ENCODE measurements at places on chromosomes 7 and 10.

- DNase-seq = no peak
These were observed 72.0 kb upstream of the ANK3 start for GRCh38 chr10:60461688-60462087.

DNA sequence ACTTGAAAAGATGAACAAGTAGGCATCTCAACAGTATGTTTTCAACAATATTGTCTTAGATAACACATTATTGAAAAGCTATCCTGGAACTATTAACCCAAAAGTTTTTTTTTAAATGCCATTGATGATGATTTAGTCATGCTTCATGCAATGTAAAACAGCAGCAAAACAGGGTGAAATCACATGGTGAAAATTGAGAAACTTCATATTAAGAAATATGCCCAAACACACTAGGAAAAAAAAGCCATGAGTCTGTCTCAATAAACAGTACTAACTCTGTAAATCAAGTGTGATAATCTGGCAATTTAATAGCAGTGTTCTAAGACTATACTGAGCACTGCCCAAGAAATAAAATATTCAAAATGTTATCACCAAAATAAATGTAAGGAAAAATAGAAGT, 613.1 kb downstream of the KCNMA1 start:
- DNase-seq = no peak

DNA sequence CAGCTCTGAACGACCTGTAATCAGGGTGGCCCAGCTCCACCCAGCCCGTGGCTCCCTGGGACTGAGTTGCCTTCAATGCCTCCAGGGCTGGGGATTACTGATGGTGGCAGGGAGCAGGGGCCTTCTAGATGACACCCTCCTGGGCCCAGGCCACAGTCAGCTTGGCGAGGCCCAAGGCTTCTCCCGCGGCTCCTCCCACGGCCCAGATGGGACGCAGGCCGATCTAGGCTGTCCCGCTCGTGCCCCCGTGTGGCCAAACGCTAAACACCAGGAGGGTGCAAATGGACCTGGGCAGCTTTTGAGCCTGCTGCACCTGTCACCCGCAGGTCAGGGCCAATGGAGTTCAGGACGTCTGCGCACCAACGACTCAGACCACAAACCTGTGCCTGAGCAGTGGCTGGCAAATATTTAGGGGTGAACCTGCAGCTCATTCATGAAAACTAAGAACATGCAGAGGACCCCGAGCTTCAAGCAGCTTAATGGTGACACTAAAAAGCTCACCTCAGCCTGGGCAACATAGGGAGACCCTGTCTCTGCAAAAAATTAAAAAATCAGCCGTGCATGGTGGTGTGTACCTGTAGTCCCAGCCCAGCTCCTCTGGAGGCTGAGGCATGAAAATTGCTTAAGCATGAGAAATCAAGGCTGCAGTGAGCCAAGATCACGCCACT, 43.2 kb downstream of the ASB13 start:
- DNase-seq = peak; percentile 75

DNA sequence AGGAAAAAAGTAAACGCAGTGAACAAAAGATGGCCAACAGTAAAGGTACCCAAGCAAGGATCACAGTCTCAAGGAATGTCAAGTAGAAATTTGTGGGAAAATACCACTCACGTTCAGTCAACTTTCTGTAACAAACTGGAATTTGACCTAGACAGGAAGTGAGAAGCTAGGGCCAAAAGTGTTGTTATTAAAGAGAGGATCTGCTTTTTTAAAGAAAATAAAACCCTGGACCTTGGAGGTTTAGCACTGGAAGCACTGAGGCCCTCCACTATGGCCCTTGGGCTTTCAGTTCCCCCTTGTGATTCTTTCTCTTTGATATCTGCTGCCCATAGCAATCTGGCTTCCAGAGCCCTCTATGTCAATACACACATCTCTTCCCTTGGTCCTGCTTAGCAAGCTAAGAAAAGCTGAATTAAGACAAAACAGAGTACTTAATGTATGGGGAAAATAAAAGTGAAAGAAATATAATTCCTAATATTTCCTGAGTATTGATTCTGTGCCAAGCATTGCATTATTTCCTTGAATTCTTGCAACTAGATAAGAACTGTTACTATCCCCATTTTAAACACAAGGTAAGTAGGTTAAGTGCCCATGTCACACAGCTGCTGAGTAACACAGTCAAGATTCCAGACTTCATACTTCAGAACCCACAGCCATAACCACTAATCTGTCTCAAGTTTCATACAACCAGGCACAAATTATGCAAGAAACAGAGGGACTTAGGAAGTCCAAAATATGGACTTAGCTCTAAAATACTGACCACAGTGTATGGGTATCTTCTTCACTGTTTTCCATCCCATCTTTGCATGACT, 2.6 kb upstream of the ZNF438 start:
- DNase-seq = no peak

- peak; percentile 96 for DNase-seq
These were observed 206.7 kb downstream of the KIAA1217 start for GRCh38 chr10:24415455-24416125.

GRCh38 chr10:86310291-86310690, 56.3 kb downstream of the GRID1 start:
- no peak for DNase-seq

GRCh38 chr7:98284335-98285036, 3.0 kb downstream of the BRI3 start:
- DNase-seq = peak; percentile 96

DNA sequence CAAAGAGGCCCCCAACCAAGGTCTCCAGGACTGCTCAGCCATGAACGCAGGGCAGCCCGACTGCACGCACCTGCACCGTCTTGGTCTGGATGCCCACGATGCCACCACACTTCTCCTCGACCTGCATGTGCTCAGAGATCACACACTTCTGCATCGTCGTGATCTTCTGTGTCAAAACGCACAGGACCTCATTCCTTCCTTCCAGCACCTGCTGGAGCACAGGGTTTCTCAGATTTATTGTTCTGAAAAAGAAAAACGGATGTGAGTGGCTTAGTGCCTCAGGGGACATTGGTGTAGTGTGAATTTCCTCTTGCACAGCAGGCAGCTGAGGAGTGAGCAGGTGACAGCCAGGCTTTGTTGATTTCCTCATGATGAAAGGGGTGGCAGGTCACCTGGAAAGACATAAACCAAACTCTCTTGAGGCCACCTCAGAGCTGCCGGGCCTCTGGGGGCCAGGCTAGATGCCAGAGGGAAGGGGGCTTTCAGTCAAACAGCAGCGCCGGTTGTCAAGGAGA, 38.2 kb downstream of the GSDME start:
- DNase-seq = peak; percentile 49

- no peak for DNase-seq
These were observed 1.2 kb upstream of the MAP3K8 start for GRCh38 chr10:30432622-30433305.

- no peak for DNase-seq
These were observed 9.8 kb downstream of the CDHR1 start for GRCh38 chr10:84204122-84204521.

DNA sequence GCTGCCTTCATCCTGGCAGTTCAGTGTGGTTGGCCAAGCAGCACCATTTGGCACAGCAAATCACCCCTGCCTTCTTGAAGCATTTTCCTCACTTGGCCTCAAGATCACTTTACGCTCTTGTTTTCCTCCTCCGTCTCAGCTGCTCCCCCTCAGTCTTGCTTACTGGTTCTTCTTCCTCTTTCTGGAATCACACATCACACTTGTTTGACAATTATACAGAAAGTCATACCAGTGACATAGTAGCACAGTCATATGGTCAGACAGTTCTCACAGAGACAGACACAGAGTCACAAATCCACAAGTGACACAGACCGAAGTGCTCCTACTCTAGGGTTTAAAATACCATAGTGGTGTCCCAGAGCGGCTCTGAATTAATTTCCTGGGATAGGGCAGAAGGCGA, 43.8 kb upstream of the ARL4A start:
- DNase-seq = no peak

DNA sequence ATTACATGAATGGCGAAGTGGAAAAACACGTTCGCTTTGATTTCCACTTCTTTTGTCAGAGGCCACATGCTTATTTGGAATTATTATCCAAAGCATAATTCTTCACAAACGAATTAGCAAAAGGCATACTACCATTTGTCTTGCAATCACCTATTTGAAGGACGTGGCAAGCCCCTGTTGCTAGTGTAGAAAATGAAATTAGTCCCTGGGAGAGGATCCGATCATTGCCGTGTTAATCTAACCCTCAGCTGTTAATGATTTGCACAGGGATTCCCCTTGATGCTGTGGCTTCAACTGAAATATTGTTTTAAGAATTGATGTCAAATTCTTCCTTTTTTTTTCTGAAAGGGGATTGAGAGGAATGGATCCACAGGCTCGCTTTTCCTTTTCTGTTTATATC, 4.6 kb downstream of the AGMO start:
- no peak for DNase-seq

DNA sequence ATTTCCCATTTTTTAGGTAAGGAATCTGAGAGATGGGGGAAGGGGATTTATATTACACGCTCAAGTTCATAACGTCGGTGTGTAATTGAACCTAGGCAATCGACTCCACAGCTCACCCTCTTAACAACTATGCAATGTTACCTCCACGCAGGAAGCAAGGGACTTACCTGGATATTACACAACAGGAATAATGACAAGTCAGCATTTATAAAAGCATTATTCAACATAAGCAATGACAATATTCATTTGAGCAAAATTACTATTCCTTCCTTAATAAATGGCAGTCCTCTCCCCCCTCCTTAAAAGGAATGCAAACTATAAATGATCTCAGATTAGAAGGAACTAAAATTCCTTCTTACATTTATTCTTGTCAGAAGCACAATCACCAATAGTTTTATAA, 104.0 kb downstream of the PCLO start:
- no peak for DNase-seq

GRCh38 chr10:113347508-113347907, 205.3 kb upstream of the HABP2 start:
- DNase-seq = no peak

DNA sequence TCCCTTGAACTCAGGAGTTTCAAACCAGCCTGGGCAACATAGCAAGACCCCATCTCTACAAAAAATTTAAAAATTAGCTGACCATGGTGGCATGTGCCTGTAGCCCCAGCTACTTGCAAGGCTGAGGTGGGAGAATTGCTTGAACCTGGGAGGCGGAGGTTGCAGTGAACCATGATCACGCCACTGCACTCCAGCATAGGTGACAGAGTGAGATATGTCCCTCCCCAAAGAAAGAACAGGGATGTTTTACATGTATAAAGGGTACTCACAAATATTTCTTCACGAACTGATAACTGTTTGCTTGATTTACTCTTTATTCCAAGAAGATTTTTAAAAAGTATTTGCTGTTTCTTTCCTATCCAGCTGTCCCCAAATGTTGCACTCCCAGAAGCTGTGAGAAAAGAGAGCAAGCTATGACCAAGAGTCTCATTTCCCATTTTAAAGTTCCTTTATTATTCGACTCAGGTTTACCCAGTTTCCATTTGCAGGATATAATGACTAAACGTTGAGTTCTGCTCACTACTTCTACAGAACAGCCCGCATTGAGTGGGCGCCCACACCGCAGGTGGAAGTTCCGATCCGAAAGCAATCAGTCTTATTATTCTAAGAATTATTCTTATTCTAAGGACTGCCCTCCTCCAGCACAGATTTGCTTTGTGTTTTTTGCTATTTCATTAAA, 90.7 kb downstream of the APBB1IP start:
- no peak for DNase-seq

Data from lower leg skin (tissue), 4 donors.